NCI-H1930 (cell line): ENCODE measurements at places on chromosomes 6 and 20.

GRCh38 chr6:83193747-83194566 is 800 bp downstream of the RWDD2A start:
- peak; percentile 2 for DNase-seq

GRCh38 chr20:32642257-32643046 is 31.3 kb downstream of the C20orf203 start:
- no peak for DNase-seq

DNA sequence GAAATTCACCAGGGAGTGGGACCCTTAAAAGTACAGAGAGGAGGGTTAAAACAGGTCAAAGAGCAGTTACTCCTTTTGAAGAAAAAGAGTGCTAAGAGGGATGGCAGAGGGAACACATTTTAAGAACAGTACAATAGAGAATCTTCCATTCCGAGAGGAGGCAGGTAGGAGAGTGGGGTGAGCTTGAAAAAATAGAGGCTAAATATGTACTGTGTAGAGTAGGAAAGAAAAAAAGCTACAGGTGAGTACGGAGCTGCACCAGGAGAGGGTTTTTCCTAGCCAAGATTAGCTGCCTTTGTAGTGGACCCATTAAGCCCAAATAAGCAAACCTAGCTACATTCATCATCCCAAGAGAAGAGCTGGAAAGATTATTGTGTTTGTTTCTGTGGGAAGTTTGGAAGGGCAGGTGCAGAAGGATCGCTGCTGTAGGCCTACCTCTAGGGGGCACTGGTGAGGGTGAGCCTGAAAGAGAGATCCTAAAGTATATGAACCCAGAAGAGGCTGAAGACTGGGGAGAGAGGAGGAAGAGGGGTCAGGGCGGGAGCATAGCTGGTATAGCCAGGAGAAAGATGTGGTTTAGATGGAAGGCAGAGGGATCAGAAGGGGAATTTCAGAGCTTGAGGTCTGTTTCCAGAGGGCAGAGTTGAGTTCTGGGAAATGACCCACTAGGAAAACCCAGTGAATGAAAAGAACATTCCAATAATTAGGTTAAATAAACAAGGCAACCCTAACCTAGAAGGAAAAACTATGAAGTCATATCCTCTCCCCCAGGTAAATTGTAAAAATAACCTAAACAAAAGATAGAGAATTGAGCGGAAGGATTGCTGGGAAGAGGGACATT is 50.2 kb upstream of the HINT3 start:
- no peak for DNase-seq

GRCh38 chr6:57190140-57190539 is 18.0 kb downstream of the BAG2 start:
- DNase-seq = peak; percentile 4

DNA sequence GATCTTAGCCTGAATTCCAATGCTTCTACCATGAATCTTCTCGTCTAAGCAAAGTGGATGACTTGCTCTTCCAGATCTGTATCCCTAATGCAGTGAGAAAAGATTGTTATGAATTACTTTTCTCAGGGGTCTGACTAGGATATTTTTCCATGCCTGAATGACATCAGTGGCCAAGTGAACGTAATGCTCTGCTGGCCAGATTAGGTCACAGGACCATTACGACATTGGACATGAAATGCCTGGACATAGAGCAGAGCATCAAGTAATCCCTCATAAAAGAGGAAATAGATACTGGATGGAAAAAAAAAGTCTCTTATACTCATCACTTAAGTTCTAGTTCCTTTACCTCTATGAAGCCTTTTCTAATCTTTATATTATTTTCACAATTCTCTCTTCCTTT is 12.1 kb upstream of the THEMIS start:
- no peak for DNase-seq

DNA sequence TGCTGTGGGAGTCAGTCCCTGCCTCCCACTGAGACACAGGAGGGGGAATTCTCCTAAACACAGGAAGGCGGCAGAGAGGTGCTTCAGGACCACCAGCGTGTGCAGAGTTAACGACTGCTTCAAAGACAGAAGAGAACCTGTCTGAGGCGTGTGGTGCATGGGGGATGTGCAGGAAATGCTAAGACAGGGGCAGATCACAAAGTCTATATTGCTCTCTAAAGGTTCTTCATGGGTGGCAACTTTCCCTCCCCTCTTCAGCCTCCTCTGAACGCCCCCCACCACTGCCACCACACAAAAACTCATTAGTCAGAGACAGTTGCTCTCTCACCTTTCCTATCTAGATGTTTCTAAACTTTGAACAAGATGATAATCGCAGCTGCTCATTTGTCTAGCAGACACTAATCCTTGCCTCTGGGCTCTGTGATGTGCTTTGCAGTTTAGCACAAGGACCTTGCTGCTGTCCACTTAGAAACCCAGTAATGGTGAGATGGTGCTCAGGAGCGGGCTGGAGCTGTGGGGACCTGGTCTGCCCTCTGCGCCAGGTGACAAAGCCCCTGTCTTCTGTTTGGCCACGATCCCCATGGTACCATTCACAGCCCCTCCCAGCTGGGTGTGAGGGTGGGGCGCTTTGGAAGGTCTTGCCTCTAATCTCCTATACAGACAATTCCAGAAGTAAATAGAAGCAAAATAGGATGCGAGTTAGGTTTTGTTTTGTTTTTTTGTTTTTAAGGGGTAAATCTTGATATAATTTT is 219.6 kb downstream of the NRN1 start:
- DNase-seq = no peak

- no peak for DNase-seq
These were observed 65.8 kb downstream of the ADTRP start for GRCh38 chr6:11712760-11713159.

DNA sequence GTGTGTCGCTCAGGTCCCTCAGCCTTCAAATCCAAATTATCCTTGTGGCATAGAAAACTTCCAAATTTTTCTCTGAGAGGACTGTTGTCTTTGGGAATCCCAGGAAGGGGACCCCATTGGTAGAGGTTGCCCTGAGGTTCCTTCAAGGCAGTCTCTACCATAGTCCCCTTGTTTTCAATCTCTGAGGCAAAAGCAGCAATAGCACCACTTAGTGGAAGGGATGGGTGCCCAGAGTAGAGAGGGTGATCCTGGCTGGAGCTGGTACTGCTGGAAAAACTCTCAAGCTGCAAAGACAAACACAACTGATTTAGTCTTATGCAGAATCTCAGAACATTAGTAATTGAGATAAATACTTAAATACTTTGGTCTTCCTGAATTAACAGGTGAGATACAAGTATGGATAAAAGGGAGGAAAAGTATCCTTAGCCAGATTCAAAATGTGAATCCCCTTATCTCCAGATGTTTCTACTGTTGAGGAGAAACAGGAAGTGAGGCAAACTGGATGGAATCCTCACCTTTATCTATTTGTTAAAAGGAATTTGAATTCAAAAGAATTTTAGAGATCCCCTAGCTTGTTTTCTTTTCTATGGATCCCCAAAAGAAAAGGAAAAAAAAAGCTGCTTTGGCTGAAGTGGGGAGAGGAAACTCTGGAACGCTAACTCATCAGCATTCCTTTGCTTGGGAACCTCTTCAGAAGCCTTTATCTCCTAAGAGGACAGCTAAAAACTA is 13.4 kb downstream of the ZNF318 start:
- DNase-seq = no peak

- DNase-seq = no peak
These were observed 12.5 kb upstream of the RALGAPB start for GRCh38 chr20:38460040-38460623.

- no peak for DNase-seq
These were observed 40.4 kb upstream of the ARHGAP18 start for GRCh38 chr6:129750360-129750759.

DNA sequence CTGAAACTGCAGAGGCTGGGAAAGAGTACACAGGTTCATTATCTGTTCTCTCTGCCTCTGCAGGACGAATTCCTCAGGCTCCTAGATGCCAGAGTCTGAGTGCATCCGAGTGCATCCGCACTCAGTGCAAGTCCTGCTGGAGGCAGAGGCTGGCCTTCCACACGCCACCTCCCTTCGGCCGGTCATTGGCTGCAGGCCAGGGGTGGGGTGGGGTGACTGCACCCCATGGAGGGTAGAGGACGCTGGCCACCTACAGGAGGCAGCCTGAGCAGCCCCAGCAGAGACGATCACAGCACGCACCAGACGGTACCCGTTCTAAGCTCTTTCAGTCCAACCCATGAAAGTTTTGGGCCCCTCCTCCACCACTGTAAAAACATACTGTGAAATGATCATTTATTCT is 11.7 kb downstream of the SFT2D1 start:
- no peak for DNase-seq

DNA sequence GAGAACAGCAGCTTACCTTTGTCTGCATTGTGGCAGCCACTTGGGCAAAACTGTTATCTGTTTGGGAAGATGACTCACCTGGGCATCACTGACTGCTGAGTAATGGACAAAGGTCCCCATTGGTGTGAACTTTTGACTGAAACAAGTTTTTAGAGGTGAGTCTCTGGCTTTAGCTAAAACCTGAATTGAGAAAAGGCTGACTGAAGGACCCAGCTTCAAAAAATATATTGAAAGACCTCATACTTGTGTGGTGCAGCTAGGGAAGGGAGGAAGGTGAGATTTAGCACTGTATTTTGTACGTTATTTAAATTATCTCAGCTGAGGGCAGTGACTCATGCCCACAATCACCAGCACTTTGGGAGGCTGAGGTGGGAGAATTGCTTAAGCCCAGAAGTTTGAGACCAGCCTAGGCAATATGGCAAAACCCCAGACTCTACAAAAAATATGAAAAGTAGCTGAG is 4.5 kb upstream of the CITED2 start:
- no peak for DNase-seq

DNA sequence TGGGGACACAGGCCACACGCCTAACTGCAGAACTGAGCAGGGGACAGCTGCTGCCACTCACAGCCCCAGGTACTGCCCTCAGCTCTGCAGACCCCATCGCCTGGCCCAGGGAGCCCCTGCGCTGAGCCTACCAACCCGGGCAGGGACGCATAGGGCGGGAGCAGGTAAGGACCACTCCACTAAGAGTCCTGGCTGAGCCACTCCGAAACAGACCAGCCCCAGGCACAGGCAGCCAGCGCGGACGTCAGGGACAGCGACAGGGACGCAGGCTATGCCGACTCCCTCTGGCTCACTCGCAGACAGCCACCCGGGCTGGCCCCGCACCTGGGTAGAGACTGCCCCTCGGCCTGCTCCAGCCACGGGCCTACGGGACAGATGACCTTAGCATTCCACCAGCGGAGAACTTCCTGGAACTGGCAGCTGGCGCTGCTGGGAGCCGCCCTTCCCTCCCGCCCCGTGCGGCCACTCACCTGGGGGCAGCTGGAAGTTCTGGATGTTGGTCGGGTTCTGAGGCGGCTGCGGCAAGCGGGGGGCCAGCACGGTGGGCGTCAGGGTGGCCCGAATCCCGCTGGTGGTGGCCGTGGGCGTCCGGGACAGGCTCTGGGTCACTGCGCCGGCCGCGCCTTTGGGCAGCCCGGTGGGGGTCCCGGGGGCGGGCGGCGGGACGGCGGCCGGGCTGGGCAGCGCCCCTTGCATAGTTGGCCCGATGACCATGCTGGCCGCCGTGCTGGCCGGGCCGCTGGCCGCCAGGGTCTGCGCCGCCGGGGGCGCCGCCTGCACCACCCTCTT is 1.5 kb downstream of the TAF4 start:
- DNase-seq = no peak

- DNase-seq = no peak
These were observed 43.5 kb downstream of the IBTK start for GRCh38 chr6:82204020-82204419.

DNA sequence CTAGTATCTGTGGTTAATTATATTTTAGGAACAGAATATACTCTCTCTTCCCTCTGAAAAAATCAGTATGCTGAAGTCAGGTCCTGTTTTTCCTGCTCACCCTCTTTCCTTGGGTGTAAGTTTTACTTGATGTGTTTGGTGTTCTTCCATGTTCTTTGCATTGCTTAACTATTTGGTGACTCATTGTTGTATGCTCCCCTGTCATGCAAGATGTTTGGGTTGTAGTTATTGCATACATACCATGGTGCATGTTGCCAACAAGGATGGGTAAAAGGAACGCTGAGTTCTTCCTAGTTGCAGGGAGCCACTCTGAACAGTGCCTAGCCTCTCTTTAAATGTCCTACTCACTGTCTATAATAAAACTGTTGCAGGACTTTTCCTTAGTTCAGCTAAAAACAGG is 207.9 kb upstream of the LAMP5 start:
- DNase-seq = no peak
